Cardiac muscle cell (in vitro differentiated cells and primary cell): ENCODE measurements at places on chromosomes 7 and 10. TPM values are rescaled to one million over a fixed set of nuclear protein-coding genes. Genes with fewer than 3 reads are reported as not detected.

- no peaks in the 10 kb centered on the region for H3K27me3 ChIP-seq
- H3K4me3 ChIP-seq = no peak overlapping the region
- no peak for DNase-seq
- H3K4me1 ChIP-seq = peaks cover 26% of the 10 kb centered on the region
- no peaks in the 10 kb centered on the region for H3K36me3 ChIP-seq
Measured at GRCh38 chr7:45584261-45585210, 10.4 kb downstream of the ADCY1 start.

DNA sequence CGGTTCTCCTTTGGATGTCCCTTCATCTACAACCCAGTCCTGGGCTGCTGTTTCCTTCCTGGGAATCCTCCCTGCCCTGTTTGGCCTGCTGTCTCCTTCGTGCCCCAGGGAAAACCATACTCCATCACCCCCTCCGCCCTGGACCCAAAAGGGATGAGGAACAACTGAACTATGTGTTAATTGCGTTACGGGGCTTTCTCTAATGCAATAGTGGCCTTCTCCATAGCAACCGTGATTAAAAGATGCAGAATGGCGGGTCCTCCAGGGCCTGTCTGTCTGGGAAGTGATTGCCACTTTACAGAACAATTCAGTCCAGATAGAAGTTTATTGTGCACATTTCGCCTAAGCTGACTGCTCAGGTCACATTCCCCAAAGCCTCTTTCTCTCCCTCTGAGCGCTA is 112.0 kb upstream of the FGFR2 start:
- no peak overlapping the region for H3K27ac ChIP-seq
- DNase-seq = no peak
- H3K4me3 ChIP-seq = no peak overlapping the region
- peaks cover 10% of the 10 kb centered on the region for H3K4me1 ChIP-seq

GRCh38 chr10:73588656-73589055 is 2.5 kb downstream of the USP54 start:
- H3K27me3 ChIP-seq = no peaks in the 10 kb centered on the region
- peaks cover 21% of the 10 kb centered on the region for H3K4me1 ChIP-seq
- DNase-seq = no peak
- H3K27ac ChIP-seq = no peak overlapping the region

GRCh38 chr7:120916538-120916937 is 34.0 kb upstream of the ING3 start:
- H3K27ac ChIP-seq = no peak overlapping the region
- no peaks in the 10 kb centered on the region for H3K27me3 ChIP-seq
- DNase-seq = no peak
- no peak overlapping the region for H3K4me3 ChIP-seq
- no peaks in the 10 kb centered on the region for H3K4me1 ChIP-seq

GRCh38 chr7:152869041-152869676 is 109.6 kb downstream of the ACTR3B start:
- no peaks in the 10 kb centered on the region for H3K27me3 ChIP-seq
- no peak overlapping the region for H3K4me3 ChIP-seq
- no peaks in the 10 kb centered on the region for H3K36me3 ChIP-seq
- H3K4me1 ChIP-seq = no peaks in the 10 kb centered on the region

GRCh38 chr7:138701537-138701923 is 368 bp upstream of the SVOPL start:
- DNase-seq = no peak
- no peak overlapping the region for H3K4me3 ChIP-seq
- H3K4me1 ChIP-seq = no peaks in the 10 kb centered on the region
- no peaks in the 10 kb centered on the region for H3K27me3 ChIP-seq

DNA sequence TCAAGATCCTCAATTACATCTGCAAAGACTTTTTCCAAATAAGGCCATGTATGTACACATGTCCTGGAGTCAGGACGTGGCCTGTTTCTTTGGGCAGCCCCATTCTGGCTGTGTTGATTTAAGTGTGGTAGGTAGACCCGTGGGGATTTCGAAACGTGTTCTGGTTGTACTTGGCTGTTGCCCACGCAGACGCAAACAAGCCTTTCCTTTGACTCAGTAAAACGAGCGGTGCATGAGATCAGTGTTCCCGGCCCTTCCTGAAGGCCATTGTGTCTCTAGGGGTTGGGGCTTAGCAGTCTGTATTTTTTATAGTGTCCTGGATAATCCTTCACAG is 64.8 kb upstream of the DNAJB6 start:
- H3K4me1 ChIP-seq = no peaks in the 10 kb centered on the region
- peaks cover 16% of the 10 kb centered on the region for H3K36me3 ChIP-seq
- H3K4me3 ChIP-seq = no peak overlapping the region
- no peaks in the 10 kb centered on the region for H3K27me3 ChIP-seq
- no peak for DNase-seq

DNA sequence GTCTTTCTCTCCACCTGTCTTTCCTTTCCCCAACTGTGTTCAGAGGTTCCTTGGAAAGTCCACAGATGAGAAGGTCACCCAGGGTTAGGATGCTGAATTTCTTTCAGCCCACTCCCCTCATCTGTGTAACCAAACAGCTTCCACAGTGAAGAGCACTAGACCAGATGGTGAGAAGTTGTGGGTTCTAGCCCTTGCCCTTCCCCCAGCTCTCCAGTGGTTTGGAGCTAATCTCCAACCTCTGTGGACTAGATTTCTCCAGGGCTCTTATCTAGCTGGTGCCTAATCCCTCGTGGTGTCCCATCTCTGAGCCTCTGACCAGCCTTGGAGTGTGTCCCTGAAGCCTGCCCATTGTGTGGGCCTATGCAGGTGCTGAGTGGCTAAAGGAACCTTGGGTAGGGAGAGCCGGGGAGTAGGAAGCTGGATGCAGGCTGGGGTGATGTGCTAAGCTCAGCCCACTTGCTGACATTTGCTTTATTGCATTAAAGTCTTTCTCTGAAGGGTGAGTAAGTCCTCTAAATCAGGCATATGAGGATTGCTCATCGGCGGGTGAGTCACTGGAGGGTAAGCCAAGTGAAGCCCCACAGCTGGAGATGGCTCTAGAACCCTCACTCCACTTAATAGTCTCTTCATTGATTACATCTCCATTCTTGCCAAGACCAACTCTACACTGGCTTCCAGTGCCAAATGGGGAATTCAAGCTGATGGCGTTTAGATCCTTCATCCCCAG is 14.9 kb downstream of the DUSP5 start:
- H3K4me3 ChIP-seq = no peak overlapping the region
- H3K27ac ChIP-seq = peak overlapping the region; percentile 48
- no peak for DNase-seq

- no peaks in the 10 kb centered on the region for H3K27me3 ChIP-seq
- H3K4me1 ChIP-seq = no peaks in the 10 kb centered on the region
- peak overlapping the region; percentile 76 for H3K4me3 ChIP-seq
- peak overlapping the region; percentile 13 for H3K27ac ChIP-seq
- peak; percentile 60 for DNase-seq
Measured at GRCh38 chr7:44104860-44105771, 971 bp downstream of the AEBP1 start.

DNA sequence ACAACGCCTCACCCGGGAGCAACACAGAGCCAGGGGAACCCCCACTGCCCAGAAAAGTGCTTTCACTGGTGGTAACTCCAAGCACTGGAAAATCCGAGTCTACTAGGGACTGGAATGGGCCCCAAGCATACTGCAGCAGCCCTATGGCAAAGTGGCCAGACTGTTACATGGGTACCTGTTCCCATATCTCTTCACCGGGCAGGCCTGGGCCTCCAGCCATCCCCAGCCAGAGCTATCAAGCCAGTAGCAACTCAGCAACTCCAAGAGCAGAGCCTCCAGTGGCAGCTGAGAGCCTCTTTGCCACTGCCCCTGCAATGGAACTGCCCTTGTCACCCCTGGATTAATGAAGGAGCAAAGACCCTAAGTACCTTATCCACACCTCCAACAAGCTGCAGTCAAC is 73.5 kb downstream of the HBP1 start:
- H3K4me1 ChIP-seq = peaks cover 7% of the 10 kb centered on the region
- H3K27me3 ChIP-seq = no peaks in the 10 kb centered on the region
- no peak overlapping the region for H3K27ac ChIP-seq
- H3K4me3 ChIP-seq = no peak overlapping the region

DNA sequence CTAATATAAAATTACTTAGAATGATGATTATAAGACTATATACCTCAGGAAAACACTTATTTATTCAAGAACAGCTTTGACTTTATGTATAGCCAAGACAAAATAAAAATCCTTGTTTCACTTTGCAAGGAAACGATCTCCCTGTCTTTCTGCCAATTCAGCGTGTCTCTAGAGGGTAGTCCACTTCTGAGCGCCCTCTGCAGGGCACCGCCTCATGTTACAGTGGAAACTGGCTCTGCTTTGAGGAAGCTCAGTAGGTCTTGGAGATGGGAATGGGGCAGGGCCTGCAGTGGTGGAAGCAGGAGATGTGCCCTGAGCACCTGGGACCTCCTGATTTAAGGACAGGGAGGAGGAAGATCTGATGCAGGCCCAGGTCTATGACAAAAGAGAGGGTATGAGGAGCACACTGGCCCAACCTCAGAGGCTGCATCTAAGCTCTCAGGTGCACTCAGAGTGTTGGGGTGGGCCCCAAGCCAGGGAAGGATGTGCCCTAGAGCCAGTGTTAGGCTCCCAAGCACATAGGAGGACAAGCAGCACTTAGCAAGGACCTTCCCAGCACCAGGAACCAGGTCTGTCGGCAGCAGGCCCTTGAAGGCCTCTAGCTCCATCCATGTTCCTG is 481.0 kb downstream of the TNS3 start:
- H3K27ac ChIP-seq = no peak overlapping the region
- no peaks in the 10 kb centered on the region for H3K4me1 ChIP-seq
- DNase-seq = peak; percentile 54

DNA sequence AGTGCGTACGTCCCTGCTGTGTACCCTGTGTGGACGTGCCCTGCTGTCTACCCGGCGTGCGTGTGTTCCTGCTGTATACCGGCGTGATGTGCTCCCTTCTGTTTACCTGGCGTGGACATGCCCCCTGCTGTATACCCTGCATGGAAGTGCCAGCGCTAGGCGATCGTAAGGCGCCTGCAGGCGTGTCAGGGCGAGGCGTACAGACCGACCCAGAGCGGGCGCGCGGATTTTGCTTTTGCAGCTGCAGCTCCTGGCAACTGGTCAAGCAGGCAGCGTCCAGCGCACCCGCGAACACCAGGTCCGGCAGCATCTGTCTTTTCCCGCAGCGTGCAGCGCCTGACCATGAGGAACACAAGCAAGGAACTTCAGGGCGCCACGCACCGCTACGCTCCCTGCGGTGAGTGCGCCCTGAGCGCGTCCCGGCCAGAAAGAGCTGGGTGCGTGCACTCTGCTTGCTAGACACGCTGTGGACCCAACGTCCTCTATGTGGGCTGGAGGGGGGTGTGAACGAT is 680 bp downstream of the C7orf57 start:
- H3K27me3 ChIP-seq = peaks cover 56% of the 10 kb centered on the region
- no peak overlapping the region for H3K27ac ChIP-seq
- DNase-seq = peak; percentile 54
- H3K4me1 ChIP-seq = no peaks in the 10 kb centered on the region

DNA sequence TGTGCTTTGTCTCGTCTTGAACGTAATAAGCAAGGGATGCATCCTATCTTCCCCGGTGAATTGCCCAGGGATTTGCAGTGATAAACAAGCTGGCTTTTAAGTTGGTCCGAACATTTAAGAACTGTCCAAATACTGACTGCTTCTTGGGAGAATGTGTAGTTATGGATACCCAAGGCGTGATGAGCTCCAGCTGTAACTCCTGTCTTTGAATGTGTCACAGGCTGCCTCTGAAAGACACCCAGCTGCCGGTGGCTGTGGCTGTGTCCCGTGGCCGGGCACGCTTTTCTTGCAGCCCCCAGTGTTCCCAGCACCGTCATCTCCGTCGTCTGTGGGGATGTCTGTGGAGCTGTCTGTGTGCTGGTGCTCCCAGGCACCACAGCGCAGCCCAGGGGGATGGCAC is 118.1 kb downstream of the GLRX3 start:
- no peaks in the 10 kb centered on the region for H3K27me3 ChIP-seq
- H3K4me3 ChIP-seq = no peak overlapping the region
- no peaks in the 10 kb centered on the region for H3K4me1 ChIP-seq
- DNase-seq = no peak

DNA sequence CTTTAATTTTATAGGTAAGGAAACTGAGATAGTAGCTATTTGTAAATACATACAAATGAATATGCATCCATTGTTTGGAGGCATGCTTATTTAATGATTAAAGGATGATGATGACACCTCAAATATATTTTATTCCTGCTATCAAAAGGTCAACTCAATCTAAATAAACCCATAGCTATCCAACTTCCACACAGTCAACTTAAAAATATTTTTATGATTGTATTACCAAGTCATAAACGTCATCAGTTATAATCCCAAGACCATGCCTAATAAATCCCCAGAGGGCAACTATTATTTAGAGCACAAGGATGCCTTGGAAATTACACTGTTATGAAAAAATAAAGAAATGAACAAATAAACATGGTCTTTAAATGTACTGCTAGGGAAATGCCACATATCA is 102.1 kb downstream of the MPP7 start:
- no peaks in the 10 kb centered on the region for H3K36me3 ChIP-seq
- no peak overlapping the region for H3K4me3 ChIP-seq
- H3K27ac ChIP-seq = no peak overlapping the region

DNA sequence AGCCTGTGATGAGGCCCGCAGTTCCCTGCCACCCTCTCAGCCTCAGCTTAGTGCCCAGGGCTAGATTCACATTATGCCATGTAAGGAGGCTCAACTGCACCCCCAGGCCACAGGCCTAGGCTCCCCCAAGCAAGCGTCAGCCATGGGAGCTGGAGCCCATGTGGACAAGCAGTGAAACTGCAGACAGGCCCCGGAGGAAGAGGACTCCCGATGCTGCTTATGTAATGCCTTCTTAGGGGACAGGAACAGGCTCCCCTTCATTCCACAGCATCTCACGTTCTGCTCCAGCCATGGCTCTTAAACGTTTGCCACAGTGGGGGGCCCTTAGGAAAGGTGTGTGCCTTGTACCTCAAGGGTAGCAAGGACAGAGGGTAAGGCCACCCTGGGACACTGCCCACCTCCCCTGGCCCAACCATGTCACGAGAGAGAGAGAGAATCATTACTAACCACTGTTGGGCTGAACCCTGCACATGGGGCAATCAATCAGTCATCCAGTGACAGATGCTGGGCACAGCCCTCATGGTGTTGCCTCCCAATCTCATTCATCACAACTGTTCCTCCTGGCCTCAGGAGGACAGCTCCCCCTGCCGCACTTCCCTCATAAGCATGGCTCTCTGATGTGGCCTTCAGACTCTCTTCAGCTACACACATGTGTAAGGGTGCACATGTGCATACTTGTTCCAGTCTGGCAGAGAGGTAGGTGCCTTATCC is 263.0 kb downstream of the GRID1 start:
- no peaks in the 10 kb centered on the region for H3K27me3 ChIP-seq
- no peak for DNase-seq
- no peaks in the 10 kb centered on the region for H3K36me3 ChIP-seq
- H3K27ac ChIP-seq = no peak overlapping the region
- H3K4me1 ChIP-seq = no peaks in the 10 kb centered on the region

GRCh38 chr10:119737823-119738222 is 12.0 kb downstream of the INPP5F start:
- no peaks in the 10 kb centered on the region for H3K27me3 ChIP-seq
- H3K4me3 ChIP-seq = no peak overlapping the region
- H3K27ac ChIP-seq = no peak overlapping the region
- peaks cover 19% of the 10 kb centered on the region for H3K4me1 ChIP-seq
- no peaks in the 10 kb centered on the region for H3K36me3 ChIP-seq

The FBXL13 gene
- total RNA-seq = 1.8 and 2.2 TPM in 2 replicates

The WIPF3 gene
- 1.3 and 2.8 TPM in 2 replicates for total RNA-seq

The FGL2 gene
- 0.14 and 0.51 TPM in 2 replicates for total RNA-seq

The LAMB1 gene
- total RNA-seq = 32.8 and 34.0 TPM in 2 replicates

The PAPOLB gene
- 0.28 and 0.39 TPM in 2 replicates for total RNA-seq

The LOXL4 gene
- total RNA-seq = 2.2 and 10.9 TPM in 2 replicates

The C10orf53 gene
- 0.11 TPM in 1 of 2 replicates, not detected in the other for total RNA-seq
